Body of pancreas (tissue), 4 donors: ENCODE measurements at places on chromosomes 12 and 14.
A peak's percentile ranks its signal among the peaks of the same experiment; 100 is the strongest.

DNA sequence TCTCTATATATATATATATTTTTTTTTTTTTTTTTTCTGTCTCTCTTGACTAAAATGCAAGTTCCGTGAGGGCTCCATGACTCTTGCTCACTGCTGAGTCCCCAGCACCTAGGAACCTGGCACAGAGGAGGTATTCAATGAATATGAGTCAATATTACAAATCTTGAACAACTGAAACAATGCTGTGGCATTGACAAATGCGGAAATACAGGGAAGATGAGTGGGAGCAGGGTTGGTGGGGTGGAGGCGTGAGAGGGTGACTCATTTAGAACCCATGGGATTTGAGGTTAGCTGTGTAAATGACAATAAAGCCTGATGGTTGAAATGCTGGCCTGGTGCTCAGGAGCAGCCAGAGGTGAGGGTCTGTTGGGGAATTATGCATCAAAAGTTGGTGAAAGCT is 121.7 kb upstream of the FUT8 start:
- no peak for DNase-seq

DNA sequence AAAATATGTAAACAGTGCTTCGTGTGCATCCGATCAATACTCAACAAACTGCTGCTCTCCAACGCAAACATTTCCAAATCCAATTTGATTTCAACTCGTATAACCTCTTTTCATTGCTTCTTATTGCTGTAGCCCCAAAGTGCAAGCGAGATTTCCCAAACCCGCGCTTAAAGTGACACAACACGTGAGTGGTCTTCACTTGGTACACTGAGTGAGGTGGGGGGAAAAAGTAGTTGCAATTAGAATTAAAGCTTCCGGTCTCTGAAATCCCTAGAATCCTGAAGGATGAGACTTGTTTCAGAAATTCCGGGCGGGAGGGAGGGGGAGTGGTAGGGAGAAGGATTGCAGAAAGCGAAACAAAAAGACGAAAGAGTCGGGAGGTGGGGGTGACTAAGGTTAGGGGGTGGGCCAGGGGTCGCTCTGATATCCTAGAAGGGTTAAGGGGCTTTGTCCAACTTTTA is 387.5 kb downstream of the BCAT1 start:
- no peak for DNase-seq

GRCh38 chr14:88823968-88824313 is 510 bp upstream of the TTC8 start:
- no peak for DNase-seq

GRCh38 chr14:105891631-105892452 is 365.5 kb downstream of the TMEM121 start:
- peak; percentile 2 for DNase-seq

DNA sequence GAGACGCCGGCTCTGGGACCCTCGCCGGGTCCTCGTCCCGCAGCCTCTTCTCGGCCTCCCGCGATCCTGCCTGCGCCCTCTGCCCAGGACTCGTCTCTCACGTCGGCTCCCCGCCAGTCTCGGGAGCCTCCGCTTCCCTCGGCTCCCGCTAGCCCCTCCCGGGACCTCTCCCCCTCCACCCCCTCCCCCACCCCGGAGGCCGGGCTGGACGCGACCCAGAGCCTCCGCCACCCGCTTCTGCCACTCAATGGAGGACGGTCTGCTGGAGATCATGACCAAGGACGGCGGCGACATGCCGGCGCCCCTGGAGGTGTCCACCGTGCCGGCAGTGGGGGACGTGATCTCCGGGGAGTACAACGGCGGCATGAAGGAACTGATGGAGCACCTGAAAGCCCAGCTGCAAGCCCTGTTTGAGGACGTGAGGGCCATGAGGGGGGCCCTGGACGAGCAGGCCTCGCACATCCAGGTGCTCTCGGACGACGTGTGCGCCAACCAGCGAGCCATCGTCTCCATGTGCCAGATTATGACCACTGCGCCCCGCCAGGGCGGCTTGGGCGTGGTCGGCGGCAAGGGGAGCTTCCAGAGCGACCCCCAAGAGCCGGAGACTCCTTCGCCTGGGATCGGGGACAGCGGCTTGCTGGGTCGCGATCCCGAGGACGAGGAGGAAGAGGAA is 568 bp downstream of the CCDC184 start:
- DNase-seq, result no peak

DNA sequence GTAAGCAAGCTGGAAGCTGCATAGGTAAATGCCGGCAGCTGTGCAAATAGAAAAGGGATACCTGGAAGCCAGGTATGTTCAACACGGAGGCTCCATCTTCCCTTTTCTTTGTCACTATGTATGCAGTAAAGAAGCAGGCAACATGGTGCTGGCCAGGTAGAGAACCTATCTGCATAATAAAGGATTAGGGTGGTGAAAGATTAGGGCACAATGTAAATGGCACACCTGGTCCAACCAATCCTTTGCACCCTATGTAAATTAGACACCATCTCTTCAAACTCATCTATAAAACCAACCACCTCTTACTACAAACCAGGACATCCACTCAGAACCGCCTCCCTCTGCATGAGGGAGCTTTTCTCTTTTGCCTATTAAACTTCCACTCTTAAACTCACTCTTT is 32.3 kb downstream of the RPS29 start:
- DNase-seq, result no peak

DNA sequence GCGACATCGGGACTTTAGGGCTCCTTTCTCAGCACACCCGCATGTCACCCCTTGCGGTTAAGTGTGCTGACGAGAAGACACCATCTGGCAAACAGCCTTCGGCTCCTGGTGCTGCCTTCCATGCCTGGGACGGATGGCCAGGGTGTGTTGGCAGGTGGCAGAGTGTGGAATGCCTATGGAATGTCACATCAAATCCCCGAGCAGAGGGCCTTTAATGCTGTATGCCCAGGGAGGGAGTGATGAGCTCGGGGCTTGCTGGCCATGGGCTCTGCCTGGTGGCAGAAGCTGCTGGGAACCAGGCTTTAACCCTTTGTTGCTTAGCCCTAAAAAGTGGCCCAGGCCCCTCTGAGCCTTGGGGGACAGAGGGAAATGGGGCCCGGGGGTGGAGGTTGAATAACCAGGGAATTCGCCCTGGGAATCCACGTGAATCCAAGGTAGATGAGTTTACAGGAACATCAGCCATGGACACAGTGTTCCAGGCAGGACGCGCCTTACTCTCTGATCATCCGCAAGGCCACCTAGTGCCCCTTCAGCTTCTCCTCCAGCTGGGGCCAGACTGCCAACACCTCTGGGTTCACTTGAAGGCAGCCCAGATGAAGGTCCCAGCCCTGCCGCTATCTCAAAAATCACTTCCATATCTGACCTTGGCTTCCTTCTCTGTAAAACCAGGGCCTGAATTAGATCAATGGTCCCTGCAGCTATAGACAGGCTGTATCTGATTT is 17.4 kb downstream of the FAM181A start:
- DNase-seq, result peak; percentile 37

DNA sequence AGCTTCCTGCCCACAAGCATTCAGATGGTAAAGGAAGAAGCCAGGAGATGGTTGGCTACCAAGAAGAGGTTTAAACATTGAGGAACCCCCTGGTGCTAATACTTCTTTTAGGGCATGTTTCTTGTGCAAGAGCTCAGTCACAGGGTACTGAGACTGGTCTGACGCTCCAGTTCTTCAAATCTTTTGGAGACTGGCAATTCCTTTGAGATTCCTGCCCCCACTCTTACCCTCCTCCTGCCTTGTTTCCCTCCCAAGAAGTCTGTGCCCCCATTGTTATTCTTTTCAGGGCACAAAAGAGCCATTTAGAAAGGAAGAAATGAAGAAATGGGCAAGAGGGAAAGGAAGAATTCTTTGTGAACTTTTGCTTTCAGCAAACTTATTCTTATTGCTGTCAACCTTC is 11.8 kb downstream of the A2ML1 start:
- DNase-seq, result no peak

DNA sequence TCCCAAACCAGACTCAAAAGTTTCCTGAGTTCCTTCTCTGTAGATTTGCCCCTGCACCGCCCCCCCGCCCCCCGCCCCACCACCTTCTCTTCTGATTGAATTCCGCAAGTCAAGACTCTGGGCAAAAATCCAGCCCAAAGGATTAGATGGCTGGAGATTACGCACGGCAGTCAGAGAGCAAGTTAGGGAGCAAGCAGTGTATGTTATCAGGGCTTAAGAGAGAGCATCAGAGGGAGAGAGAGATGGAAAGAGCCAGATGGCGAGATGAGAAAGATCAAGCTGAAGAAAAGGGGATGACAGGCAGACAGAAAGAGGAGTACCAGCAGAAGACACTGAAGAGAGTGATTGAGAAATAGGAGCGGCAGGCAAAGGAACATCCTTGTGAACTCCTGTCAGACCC is 13.9 kb upstream of the ANKRD33 start:
- DNase-seq, result no peak

GRCh38 chr12:60263161-60263560 is 667.3 kb downstream of the SLC16A7 start:
- no peak for DNase-seq

- no peak for DNase-seq
Measured at GRCh38 chr14:81350344-81351130, 49.6 kb downstream of the STON2 start.

GRCh38 chr14:78543433-78543832 is 373.3 kb downstream of the NRXN3 start:
- DNase-seq, result no peak

GRCh38 chr14:71430678-71431376 is 501.4 kb upstream of the RGS6 start:
- no peak for DNase-seq

GRCh38 chr12:55188974-55189556 is 31.8 kb upstream of the OR10A7 start:
- peak; percentile 28 for DNase-seq

DNA sequence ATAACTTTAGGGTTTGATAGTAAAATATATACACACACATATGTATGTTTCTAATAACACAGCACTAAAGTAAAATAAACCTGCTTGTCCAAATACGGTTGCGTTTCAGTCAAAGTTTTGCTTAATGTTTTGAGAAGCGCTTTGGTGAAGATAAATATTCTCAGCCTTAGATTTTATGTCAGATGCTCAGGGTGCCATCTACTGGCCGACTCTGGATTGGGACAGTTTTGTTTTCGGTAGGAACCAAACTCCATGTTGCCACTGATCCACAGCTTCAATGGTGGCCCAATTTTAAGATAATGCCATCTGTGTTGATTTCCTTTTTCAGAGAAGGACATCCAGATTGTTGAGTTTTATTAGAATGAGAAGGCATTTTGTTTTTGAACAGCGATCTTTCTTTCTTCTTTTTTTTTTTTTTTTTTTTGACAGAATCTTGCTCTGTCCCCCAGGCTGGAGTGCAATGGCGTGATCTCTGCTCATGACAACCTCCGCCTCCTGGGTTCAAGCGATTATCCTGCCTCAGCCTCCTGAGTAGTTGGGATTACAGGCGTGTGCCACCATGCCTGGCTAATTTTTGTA is 43.1 kb downstream of the LLPH start:
- peak; percentile 74 for DNase-seq

DNA sequence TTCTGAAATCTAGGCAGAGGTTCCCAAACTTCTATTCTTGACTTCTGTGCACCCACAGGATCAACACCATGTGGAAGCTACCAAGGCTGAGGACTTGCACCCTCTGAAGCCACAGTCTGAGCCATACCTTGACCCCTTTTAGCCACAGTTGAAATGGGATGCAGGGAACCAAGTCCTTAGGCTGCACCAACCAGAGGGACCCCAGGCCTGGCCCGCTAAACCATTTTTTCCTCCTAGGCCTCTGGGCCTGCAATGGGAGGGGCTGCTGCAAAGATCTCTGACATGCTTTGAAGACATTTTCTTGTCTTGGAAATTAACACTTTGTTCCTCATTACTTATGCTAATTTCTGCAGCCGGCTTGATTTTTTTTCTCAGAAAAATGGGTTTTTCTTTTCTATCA is 133.9 kb upstream of the TSPAN8 start:
- no peak for DNase-seq

DNA sequence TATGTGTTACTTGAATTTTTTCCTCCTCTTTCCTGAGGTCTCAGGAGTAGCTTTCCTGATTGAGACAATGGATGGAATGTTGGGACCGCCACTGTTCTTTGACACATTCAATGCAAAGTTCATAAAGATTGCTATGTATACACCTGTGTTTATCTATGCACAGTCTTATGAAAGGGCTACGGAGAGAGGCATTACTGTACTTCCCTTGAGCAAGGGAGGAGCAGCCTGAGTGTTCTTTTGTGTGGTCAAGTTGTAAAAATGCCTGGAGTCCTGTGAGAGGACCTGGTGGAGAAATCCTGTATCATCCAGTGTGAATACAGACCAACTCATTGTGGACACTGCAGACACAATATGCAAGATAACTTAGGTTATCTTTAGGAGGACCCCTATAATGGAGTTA is 1.2 kb downstream of the SRGAP1 start:
- DNase-seq, result no peak

GRCh38 chr12:69000540-69001243 is 67.7 kb upstream of the CPM start:
- DNase-seq, result no peak

- DNase-seq, result no peak
Measured at GRCh38 chr12:2482938-2483660, 311.7 kb upstream of the FKBP4 start.

DNA sequence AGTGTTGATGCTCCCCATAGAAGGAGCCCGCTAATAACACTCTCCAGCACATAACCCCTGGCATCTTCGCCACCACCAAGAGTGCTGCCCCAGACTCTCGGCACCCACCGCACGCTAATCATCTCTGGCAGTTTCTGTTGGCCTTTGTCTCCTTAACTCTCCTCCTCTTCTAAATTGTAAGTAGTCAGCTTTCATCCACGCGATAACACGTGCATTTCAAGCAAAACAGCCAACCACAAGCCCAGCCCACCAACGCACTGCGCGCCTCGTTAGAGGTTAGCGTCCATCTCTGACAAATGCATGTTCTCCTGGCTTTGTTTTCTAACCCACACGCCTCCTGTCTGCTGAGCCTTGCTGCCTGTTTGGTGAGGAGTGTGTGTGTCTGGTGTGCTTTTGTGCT is 61.1 kb upstream of the RIN3 start:
- no peak for DNase-seq

GRCh38 chr14:95609398-95609990 is 74.6 kb downstream of the GLRX5 start:
- peak; percentile 80 for DNase-seq

GRCh38 chr12:113359133-113359938 is 949 bp downstream of the PLBD2 start:
- peak; percentile 30 for DNase-seq

- no peak for DNase-seq
Measured at GRCh38 chr12:106722837-106723236, 51.6 kb upstream of the RIC8B start.
